ENCODE measurements at places on chromosomes 5 and 9.

GRCh38 chr5:72537166-72537565, 30.0 kb upstream of the ZNF366 start:
- DNase-seq, result no peak

DNA sequence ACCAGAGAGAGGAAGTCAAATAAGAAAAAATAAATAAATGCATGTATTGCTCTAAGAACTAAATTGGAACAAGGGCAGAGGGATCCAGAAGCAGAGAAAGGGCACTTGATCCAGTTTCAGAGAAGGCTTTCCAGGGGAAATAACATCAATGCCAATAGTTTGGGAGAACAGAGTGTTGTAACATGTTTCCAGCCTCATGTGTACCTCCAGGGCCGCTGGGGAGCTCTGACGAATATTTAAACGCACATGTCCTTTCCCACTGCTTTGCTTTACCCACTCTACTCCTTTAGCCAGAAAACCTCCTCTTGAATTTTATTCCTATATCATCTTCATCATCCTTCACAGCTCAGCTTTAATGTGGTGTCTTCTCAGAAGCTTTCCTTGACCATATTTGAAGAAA, 233.7 kb downstream of the ENC1 start:
- no peak for DNase-seq

GRCh38 chr5:39422036-39422606, 2.7 kb downstream of the DAB2 start:
- no peak for DNase-seq

- DNase-seq, result no peak
These were observed 720.2 kb upstream of the C9orf72 start for GRCh38 chr9:28293369-28294090.

- no peak for DNase-seq
These were observed 30.4 kb upstream of the TESK1 start for GRCh38 chr9:35574578-35575122.

DNA sequence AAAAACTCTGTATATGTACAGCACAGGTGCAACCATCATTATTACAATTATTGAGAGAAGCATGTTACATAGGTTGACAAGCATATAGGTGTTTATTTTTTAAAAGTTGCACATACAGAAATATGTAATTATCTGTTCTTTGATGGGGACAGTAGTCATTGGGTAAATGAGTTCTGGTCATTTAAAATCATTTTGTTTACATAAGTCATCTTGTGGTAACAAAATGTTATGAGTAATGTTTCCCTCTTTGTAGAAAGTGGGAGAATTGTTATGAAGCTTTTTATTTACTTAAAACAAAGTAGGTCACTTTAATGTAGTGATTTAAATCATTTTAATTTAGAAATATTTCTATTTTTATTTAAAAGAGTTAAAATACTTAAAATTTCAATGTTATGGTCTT, 33.8 kb upstream of the FBXL17 start:
- DNase-seq, result no peak

GRCh38 chr5:976849-977751, 31.5 kb upstream of the NKD2 start:
- DNase-seq, result no peak

GRCh38 chr5:83414601-83415000, 56.9 kb upstream of the VCAN start:
- DNase-seq, result no peak

- no peak for DNase-seq
These were observed 38.0 kb downstream of the VCAN start for GRCh38 chr5:83509540-83509939.

GRCh38 chr9:76453785-76454184, 5.2 kb upstream of the GCNT1 start:
- no peak for DNase-seq

GRCh38 chr5:148791696-148792095, 34.7 kb upstream of the ADRB2 start:
- DNase-seq, result no peak

- no peak for DNase-seq
These were observed 6.9 kb downstream of the RAB14 start for GRCh38 chr9:121194730-121195129.

- no peak for DNase-seq
These were observed 104.4 kb upstream of the FCN2 start for GRCh38 chr9:134776080-134776796.

DNA sequence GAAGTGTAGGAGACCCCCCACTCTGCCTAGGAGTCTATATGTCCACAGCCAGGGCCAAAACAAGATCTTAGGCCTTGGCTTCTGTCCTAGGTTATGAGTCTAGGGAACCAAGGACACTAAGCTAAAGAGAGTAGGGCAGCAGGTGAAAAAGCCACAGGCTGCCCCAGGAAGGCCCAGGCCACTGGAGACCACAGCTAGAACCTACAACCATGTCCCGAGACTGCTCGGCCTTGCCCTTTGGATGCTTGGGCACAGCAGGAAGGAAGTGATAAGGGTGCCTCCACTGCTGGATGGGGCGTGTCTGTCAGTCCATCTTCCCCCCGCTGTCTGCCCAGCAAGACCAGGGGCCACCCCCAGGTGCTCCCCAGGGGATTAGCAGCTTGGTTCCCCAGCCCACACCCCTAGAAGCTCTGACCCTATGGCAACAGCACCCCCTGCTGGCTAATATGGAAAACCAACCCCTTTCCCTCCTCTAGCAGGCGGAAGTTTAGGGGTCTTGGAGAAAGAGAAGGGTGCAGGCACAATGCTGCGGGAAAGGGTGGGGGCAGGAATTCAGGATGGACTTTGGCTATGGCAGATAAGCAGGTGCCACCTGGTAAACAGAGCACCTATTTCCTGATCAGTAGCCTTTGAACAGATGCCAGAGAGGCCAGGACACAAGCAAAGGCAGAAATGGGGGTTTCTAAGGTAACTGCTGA, 10.5 kb upstream of the IRF1 start:
- DNase-seq, result no peak

DNA sequence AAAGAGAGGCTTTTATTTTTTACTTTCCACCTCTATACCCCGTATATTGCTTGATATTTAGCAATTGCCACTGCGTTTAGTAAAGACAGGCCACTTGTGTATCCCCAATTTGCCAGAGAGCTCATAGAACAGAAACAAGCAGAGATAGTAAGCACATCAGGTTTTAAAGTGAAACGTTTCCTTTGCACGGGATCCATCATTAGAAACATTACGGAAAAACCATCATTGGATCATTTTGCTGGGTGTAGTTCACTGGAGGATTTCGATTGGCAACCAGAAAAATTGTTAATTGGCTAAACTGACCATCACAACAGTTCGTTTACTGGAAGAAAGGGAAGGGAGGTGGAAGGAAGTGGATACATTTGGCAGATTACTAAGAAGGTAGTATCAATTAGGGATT, 149.4 kb upstream of the STK32A start:
- DNase-seq, result no peak

GRCh38 chr9:126606483-126606870, 7.3 kb upstream of the LMX1B start:
- DNase-seq, result no peak

DNA sequence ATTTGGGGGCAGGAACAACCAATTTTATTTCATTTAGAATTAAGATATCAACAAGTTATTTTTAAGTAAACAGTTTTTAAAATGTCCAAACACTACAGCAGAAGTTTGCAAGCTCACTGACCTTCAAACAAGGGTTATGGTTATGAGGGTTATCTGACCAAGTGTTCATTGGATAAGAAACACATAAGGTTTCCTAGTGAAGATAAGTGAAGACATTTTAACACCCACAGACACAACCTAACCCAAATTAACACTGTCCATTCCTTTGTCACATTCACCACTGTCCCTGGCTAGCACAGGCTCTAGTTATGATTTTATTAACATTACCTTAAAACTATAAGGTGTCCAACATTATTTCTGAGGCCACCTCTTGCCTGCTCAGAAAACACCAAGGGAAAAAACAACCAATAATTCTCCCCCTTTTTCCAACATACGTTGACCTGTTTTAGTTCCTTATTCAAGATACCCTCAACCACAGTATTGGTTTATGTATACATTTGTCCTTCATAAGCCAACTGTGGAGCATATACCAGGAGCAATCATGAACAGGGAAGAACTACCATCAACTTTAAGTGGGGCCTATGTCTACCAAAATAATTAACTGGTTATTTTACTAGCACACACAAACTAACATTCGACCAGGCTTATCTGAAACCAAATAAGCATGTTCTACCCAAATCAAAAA, 4.0 kb downstream of the ETF1 start:
- DNase-seq, result no peak

GRCh38 chr5:158929552-158930218, 170.0 kb downstream of the EBF1 start:
- DNase-seq, result no peak

GRCh38 chr9:113614843-113615648, 151.5 kb downstream of the RGS3 start:
- DNase-seq, result no peak

DNA sequence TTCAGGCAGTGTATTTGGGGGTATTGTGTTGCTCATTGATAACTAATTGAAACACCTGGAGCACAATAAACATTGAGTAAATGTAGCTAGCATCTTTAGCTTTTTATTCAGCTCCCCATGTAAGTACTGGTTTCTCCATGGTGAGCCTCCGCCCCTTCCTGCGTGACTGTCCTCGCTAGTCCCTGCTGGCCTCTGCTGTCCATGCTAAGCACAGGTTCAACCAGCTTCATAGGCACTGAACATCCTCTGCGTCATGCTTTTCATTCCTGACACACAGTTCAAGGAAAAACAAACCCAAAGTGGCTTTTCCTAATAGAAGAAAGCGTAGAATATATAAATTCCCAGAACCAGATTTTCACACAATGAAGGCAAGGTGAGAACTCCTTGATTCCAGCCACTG, 27.3 kb upstream of the DAP start:
- DNase-seq, result no peak

- DNase-seq, result no peak
These were observed 101.9 kb downstream of the MTRR start for GRCh38 chr5:7970816-7971215.

DNA sequence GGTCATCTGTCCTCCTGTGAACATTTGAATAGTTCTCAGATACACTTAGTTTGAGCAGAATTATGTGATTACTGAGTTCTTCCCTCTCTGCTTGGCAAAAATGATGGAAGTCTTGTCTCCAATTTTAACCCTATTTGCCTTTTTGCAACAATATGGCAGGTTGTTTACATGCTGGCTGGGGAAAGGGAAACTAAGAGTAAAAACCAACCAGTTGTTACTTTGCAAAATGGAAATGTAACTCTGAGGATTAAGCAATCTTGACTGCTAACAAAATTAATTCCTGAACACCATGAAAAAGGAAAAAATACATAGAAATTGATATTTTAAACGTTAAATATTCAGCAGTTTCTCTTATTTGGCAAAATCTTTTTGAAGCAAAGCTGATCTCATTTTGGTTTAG, 11.1 kb downstream of the SIT1 start:
- DNase-seq, result no peak

- no peak for DNase-seq
These were observed 252.5 kb downstream of the SLIT3 start for GRCh38 chr5:169048181-169049125.

All from cortex of kidney (tissue), 1 donor.